ENCODE measurements at places on chromosomes 7 and 10.
A peak's percentile ranks its signal among the peaks of the same experiment; 100 is the strongest.

DNA sequence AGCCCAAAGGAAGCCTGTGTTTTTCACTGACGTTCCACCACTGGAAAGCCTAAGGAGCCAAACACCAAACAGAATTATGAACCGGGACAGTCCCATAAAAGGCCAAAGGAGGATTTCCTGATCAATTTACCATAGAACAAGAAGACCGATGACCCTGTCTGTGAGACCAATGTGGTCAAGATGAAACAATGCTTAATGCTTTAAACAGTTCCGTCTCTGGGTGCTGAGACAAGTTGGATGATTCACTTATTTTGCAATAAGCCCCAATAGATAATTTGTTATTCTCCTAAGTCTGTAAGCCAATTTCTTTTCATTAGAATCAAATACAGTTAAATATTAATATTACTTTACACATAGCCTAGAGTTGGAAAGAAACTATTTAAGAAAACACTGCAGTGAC lies 134.9 kb downstream of the MICU1 start:
- DNase-seq = no peak

GRCh38 chr7:131057015-131057793 lies 270.5 kb upstream of the MKLN1 start:
- DNase-seq = no peak

DNA sequence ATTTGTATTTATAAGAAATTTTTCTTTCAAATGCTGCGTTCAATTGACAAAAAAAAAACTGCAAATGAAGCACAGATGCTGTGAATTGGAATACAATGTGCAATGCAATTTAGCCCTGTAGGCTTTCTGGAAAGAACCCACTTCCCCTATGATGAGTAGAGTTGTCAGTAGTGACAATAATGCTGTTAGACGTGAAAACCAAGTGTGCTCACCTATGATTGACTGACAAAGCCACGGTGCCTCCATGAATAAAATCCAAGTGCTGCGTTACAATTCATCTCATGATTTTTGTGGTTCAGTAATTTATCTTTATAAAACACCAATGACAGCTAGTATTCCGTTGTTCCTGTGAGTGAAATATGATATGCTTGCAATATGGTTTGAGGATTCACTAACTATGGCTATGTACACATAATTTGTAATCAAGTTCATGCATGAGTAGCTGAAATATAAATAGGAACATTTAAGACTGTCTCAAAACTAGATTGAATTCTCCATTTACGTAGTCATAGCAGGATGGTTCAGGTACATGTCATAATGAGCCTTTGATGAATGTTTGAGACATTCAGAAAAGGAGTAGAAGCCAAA lies 1160.3 kb downstream of the CNTNAP2 start:
- DNase-seq = peak; percentile 65

DNA sequence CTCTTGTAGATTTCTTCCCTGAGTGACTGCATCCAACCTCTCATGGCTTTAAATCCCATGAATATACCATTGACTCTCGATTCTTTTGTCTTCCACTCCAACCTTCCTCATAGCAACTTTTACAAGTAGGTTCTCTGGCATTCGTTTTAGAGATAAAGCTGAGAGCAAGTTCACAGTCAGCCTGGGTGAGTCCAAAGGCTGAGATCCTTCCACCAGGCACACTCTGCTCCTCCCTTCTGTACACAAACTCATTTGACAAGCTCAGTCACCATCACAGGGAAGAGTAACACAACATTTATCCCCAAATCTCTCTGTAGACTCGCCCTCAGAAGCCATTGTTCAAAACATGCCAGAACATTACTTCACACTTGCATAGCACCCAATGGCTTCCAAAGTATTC lies 10.9 kb downstream of the CTTNBP2 start:
- DNase-seq = no peak

- DNase-seq = no peak
Measured at GRCh38 chr7:101951757-101952156, 134.3 kb downstream of the CUX1 start.

Data from NCI-H187 (cell line).